GM12892 (cell line): ENCODE measurements at places on chromosomes 3 and 15.

- DNase-seq, result peak; percentile 16
These were observed 71.5 kb downstream of the FOXP1 start for GRCh38 chr3:71512000-71512399.

DNA sequence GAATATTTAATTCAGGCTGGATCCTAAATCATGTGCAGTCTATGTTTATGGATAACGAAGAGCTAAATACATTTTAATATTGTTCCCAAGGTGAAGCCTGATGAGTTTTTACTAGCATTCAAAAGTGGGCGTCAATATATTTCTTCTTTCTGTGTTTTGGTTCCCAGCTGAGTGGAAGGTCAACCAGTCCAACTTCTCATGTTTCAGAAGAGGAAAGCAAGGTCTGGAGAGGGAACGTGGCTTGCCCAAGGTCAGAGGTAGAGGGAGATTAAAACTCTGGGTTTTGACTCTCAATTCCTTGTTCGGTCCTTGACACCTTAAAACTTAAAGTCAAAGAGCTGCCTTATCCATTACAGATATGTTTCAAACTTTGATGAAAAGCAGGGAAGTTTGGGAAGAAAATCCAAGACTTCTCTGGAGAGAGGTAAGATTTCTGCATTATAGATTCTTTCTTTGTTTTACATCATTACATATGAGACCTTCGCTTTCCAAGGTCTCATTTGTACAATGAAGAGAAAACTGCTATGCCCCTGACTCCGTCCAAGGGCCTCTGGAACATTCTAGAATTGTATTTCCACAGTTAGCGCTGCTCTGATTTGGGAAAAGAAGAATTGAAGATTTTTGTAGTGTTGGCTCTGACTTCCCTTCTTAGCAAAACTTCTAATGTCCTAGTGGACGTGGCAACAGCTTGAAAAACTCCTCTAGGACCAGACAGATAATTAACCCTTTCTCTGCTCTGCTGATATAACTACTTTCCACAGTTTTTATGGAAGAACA, 57.7 kb upstream of the HES1 start:
- no peak for DNase-seq

DNA sequence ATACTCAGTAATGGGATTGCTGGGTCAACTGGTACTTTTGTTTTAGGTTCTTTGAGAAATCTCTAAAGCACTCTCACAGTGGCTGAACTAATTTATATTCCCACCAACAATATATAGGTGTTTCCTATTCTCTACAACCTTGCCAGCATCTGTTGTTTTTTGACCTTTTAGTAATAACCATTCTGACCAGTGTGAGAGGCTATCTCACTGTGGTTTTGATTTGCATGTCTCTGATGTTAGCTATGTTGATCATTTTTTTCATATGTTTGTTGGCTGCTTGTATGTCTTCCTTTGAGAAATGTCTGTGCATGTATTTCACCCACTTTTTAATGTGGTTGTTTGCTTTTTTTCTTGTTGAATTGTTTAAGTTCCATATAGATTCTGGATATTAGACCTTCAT, 98.2 kb upstream of the DCBLD2 start:
- DNase-seq, result no peak

DNA sequence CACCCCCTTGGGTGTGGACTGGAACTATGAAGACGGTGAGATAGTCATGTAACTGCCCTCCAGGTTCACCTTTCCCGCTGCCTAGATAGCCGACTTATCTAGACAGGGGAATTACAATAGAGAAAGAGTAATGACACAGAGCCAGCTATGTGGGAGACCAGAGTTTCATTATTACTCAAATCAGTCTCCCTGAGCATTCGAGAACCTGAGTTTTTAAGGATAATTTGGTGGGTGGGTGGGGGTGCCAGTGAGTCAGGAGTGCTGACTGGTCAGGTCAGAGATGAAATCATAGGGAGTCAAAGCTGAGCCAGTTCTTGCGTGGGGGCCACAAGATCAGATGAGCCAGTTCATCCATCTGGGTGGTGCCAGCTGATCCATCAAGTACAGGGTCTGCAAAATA, 19.7 kb upstream of the DNAJC19 start:
- no peak for DNase-seq

DNA sequence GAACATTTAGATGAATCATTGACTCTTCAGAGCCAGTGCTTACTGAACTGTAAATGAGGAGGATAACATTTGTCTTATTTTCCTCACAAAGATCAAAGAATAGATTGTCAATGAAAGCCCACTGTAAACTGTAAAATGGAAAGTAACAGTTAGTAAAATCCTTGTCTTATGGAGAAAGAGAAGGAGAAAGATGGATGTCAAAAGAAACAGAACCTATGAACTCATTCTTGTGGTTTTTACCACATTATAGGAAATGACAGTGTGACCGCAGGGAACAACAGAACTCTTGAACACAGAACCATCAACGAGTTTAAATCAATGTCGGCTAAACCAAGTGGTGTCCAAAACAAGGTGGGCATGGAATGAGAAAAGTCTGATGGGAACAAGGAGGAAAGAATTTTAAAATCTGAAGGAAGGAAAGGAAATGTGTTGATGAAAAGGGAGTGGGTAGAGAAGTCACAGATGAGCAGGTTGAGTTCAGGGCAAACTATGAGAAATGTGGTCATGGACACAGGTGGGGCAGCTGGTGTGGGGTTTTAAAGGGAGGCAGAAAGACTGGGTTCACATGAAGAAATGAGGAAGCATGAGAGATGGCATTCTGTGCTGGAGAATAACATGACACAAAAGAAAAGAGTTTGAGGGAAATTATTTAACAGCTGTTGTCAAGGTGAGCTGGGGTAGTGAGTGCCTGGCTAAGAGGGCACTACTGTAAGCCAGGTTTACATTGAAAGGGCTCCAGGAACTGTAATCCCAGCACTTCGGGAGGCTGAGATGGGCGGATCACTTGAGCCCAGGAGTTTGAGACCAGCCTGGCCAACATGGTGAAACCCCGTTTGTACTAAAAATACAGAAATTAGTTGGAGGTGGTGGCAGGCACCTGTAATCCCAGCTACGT, 42.4 kb upstream of the ETV5 start:
- no peak for DNase-seq

DNA sequence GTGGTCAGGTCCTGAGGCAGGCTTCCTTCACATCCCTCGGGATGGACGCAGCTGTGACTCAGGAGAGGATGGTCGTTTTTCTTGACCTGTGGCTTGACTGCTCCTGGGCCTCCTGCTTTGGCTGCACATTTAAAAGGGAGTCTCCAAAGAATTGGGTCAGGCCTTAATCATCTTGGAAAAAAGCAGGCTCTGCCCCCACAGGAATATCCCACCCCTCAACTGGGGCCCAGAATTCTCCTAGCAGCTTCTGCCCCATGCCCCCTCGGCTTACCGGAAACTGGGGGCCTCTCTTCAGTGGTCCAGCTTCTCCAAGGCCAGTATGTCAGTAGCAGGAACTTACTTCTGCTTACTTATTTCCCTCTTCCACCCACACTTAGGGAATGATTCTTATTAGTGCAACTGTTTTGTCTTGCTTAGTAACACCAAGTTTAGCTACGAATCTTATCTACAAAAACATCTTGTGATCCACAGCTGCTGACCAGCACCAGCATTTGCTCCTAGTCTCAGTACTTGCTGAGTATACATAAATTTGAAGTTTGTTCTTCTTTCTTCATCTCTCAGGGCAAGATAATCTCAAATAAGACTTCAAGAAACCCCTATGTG, 35.7 kb downstream of the ATG7 start:
- DNase-seq, result no peak

GRCh38 chr3:94114666-94115065, 51.8 kb downstream of the NSUN3 start:
- DNase-seq, result no peak

DNA sequence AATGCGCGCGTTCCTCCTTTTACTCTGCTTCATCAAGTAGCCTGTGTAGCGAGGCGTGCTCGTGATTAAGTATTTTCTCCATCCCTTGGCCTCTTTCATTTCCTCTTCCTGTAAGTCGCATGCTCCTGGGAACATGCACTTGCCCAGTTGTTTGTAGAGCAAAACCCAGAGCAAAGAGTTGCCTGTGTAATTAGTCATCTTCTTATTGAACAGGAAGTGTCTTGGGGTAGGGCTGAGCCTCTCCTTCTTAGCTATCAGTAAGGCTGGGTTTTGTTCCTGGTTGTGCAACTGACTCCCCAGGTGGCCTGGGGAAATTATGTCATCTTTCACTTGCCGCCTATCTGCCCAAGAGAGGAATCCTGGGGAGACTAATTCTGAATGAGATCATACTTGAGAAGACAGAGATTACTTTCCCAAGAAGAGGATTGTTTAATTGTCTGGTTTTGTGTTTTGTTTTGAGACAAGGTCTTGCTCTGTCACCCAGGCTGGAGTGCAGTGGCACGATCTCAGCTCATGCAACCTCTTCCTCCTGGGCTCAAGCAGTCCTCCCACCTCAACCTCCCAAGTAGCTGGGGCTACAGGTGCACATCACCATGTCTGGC, 14.9 kb downstream of the LIPH start:
- peak; percentile 59 for DNase-seq

DNA sequence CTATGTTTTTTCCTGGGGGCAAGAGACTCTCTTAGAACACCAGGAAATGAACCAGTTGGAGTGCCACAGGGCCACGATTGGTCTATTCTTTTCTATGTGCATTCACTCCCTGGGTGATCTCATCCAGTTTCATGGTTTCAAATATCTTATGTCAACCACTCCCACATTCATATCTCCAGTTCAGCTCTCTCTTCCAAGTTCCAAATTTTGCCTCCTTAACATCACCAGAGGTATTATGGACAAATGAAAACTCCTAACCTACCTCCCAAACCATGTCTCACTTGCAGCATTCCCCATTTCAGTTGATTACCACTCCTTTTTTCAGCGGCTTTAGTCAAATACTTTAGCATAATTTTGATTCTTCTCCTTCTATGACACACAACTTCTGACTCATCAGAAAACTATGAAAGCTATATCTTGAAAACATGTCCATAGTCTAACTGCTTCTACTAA, 203.1 kb upstream of the SEMA6D start:
- no peak for DNase-seq

DNA sequence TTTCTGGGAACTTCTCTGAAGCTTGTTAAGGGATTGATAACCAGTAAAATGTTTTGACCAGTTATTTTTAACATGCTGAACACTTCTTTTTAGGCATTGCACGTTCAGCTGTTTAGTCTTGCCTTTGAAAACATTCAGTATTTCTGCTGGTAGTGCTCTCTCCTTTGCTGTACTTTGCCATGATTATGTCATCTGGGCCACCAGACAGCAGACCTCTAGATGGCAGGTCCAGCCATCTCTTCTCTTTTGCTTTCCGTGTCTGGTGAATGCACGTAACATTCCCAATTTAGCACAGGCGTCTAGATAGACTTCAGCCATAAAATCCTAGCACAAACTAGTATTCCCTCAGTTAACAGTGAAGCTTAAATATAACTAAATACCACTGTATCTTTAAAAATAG, 57.8 kb downstream of the RAB7A start:
- DNase-seq, result no peak

DNA sequence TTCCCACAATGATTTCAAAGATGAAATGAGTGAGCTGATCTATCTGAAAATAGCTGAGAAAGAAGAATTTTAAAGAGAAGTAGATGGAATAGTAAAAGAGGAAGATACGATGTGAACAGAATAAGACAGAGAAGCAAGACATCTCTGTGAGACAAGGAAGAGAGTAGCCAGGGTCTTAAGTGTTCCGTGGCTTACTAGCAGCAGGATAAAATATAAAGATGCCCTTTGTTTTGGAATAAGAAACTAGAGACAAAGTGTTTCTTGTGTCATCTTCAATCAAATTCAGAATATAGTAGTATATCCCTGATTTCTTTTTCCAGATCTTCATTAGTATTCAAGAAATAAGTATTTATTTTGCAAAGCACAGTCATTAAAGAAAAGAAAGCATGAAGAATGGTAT, 281.0 kb upstream of the NECTIN3 start:
- no peak for DNase-seq

GRCh38 chr15:50277370-50277769, 11.8 kb upstream of the HDC start:
- no peak for DNase-seq
